SW480 (cell line): ENCODE measurements at places on chromosomes 4 and X.

GRCh38 chr4:63898961-63899360, 510.3 kb downstream of the TECRL start:
- DNase-seq = no peak

GRCh38 chrX:134948333-134949241, 42.2 kb upstream of the SMIM10 start:
- DNase-seq = peak; percentile 74

GRCh38 chr4:45317276-45317675, 590.9 kb upstream of the GNPDA2 start:
- DNase-seq = no peak

GRCh38 chrX:1137531-1137930, 74.9 kb downstream of the CRLF2 start:
- DNase-seq = no peak

DNA sequence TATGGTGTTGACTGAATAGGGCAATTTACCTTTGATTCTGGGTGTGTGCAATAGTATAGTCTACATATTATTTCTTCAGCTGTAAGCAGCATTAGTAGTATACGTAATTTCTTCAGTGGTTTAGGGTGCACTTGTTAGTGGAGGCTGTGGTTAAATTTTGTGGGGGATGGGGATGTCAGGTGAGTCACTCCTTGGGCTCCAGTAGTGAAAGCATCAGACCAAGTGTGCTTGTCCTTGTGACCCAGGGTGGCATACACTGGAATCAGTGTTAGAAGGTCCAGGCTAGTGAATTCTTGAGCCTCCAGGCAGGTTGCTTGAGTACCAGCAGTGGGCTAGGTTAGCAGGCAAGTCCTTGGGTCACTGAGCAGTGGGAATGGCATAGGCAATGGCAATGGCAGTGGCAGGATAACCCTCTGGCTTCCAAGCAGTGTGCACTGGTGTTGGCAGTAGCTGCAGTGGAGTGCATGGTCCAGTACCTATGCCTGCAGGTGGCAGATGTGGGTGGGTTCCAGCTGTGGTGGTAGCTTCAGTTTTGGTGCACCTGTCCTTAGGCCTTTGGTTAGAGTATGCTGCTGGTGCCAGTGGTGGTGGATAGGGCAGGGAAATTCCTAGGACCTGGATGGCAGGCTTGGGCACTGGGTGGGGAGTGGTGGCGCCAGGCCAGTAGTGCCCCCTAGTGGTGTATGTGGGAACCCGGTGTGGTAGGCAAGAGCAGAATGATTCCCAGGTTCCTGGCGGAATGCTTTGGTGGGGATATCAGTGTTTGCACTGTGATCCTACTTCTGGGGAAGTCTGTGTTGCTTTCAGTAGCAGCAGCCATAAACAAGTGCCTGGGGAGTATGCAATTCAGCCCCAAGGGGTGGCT, 531.0 kb downstream of the SMARCA1 start:
- DNase-seq = no peak

GRCh38 chr4:69054578-69055200, 41.6 kb upstream of the UGT2B7 start:
- peak; percentile 21 for DNase-seq

- no peak for DNase-seq
Measured at GRCh38 chr4:54433686-54434085, 204.6 kb downstream of the PDGFRA start.

GRCh38 chr4:183405303-183405702, 39.1 kb upstream of the CDKN2AIP start:
- DNase-seq = no peak

DNA sequence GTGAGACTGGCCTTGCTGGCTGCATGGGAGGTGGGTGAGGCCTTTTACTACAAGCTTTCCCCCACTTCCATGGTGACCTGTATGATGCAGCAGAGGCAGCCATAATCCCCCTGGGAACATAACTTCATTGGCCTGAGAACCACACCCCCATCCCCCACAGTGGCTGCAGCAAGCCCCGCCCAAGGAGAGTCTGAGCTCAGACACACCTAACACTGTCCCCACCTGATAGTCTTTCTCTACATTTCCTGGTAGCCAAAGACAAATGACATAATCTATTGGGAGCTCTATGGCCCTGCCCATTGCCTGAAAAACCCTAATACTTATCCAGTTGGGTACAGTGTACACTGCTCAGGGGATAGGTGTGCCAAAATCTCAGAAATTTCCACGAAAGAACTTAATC, 62.6 kb downstream of the GLUD2 start:
- no peak for DNase-seq

DNA sequence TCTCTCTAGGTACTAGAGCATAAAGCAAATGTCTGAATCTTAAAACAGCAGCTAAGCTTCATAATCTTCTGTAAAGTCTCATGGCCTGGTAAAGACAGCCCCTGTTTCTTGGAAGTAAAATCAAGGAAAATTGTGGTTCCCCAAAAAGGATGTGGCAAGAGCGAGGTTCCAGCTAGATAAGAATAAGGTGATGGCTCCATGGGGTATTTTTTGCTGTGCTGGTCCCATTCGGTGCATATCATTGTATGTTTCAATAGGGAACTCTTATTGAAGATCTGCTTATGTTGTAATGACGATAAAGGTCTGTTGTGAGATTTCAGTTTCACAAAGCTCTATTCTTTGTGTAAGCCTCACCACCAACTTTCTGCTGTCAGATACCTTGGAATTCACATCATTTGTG, 316.9 kb upstream of the NOCT start:
- DNase-seq = no peak

- DNase-seq = peak; percentile 75
Measured at GRCh38 chr4:84582302-84582987, 482 bp upstream of the CDS1 start.
